ENCODE measurements at places on chromosomes 4 and X. TPM values are rescaled to one million over a fixed set of nuclear protein-coding genes. Genes with fewer than 3 reads are reported as not detected.

Gene MAGEA1
- total RNA-seq = not detected

Gene UGT2B17
- total RNA-seq = not detected

Gene SPANXB1
- not detected for total RNA-seq

Gene ZNF711
- 3.7 TPM for total RNA-seq

Gene MXRA5
- 2.9 TPM for total RNA-seq

Gene SLC9B1
- 0.45 TPM for total RNA-seq

Gene CHST7
- total RNA-seq = 2.0 TPM

Gene TMEM150C
- 0.59 TPM for total RNA-seq

Gene SATL1
- total RNA-seq = 0.14 TPM

Gene SLC7A11
- total RNA-seq = 80.2 TPM

Gene LIMCH1
- total RNA-seq = 7.3 TPM

Gene VCX3B
- total RNA-seq = not detected

Gene F8
- total RNA-seq = 1.6 TPM

Gene UCP1
- not detected for total RNA-seq

Gene IDS
- total RNA-seq = 56.8 TPM

Gene WDR17
- 0.33 TPM for total RNA-seq

Gene FRYL
- total RNA-seq = 73.8 TPM

Gene PFKFB1
- 0.67 TPM for total RNA-seq

Gene SLC16A2
- 40.5 TPM for total RNA-seq

Gene ZGRF1
- 3.3 TPM for total RNA-seq

Gene FANCB
- total RNA-seq = 2.0 TPM

Gene PRDM8
- total RNA-seq = 6.6 TPM

Gene ADAMTS3
- total RNA-seq = 0.24 TPM

Gene LDB2
- not detected for total RNA-seq

Gene FGF16
- total RNA-seq = not detected

Gene PLS3
- 393 TPM for total RNA-seq

Gene UGT2B10
- not detected for total RNA-seq

Gene CT45A2
- not detected for total RNA-seq

Gene C1QTNF7
- total RNA-seq = not detected

Gene RADX
- 3.4 TPM for total RNA-seq

Gene MAGEA12
- total RNA-seq = not detected

Gene STOX2
- total RNA-seq = 3.2 TPM

Gene FGB
- total RNA-seq = not detected

Gene GAGE1
- total RNA-seq = not detected

Gene CSN3
- not detected for total RNA-seq

Gene ARHGAP24
- total RNA-seq = 7.3 TPM

Gene ESX1
- total RNA-seq = not detected

Gene ACE2
- total RNA-seq = 0.31 TPM

Gene MAB21L2
- not detected for total RNA-seq

Gene UGDH
- 46.8 TPM for total RNA-seq

Gene SERPINA7
- total RNA-seq = not detected

Gene JCHAIN
- total RNA-seq = not detected

Gene NHS
- 9.0 TPM for total RNA-seq

Gene RPL10
- total RNA-seq = 1,996 TPM

Gene TMPRSS11F
- total RNA-seq = not detected

Gene SH3RF1
- 30.8 TPM for total RNA-seq

Gene GLOD5
- not detected for total RNA-seq

Gene HTN1
- not detected for total RNA-seq

Gene CFAP99
- not detected for total RNA-seq

Measured in mammary epithelial cell (primary cell).